ENCODE measurements at places on chromosomes 12 and 14.
A peak's percentile ranks its signal among the peaks of the same experiment; 100 is the strongest.

GRCh38 chr14:34300882-34301734, 160.9 kb downstream of the SPTSSA start:
- no peak for DNase-seq

DNA sequence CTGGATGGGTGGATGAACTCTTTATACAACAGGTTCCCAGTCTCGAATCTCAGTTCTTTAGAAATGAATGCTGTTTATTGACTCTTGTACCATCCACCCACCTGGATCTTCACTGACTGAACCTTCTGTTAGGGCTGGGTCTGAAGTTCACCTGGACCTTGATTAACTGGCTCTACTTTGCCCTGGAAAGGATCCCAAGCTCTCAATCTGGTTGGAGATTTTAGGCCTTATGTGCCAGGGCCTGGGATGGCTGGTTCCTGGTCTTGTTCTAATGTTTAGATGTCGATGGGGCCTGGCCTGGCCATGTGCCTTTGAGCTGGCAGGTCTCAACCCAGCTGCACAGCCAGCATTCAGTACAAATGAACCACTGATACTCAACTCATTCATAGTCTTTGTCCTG, 76.5 kb upstream of the MED13L start:
- DNase-seq = no peak

DNA sequence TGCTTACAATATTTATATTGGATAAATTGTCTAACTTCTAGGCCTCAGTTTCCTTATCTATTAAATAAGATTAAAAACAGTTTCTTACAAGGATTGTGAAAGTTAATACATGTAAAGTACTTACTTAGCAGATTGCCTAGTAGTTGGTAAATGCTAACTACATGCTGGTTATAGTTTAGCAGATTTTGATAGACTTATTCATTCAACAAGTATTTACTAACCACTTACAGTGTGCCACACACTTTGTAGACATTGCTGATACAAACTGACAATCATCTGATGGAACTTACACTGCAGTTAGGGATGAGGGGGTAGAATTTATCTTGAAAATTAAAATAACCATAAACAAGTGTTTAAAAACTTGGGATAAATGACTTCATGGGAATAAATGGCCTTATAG, 50.4 kb downstream of the ARID2 start:
- no peak for DNase-seq

DNA sequence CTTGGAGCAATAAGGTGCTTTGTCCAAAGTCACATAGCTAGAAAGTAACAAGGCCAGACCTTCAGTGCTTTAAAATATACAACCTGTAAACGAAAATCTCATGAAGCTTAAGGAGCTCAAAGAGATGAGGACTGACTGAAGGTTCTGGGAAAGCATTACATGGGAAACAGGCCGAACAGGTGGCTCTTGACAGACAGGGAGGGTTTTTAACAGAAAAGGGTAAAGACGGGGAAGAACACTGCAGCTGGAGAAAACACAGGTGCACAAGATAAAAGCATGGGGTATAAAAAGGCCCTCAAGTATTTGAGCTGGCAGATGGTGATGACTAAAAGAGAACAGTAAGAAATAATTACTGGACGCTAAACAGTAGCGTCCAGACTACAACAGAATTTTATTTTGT, 257.2 kb downstream of the NELL2 start:
- DNase-seq = no peak

- DNase-seq = no peak
Measured at GRCh38 chr12:76701690-76702089, 62.2 kb upstream of the ZDHHC17 start.

DNA sequence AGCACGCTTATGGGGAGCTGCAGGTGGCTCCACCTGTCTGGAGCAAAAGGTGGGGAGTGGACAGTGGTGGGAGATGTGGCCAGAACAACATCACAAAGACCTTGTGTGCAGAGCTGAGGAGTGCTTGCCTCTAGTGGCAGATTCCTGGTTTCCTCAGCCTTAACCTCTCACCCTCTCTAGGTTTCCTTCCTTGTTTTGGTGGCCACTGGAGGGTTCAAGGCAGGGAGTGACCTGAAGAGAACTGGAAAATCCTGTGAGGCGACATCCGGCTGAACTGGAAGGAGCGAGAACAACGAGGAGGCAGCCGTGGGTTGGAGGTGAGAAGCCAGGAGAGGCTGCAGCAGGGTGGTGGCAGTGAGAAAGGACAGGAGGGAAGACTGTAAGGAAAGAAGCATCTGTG, 6.3 kb upstream of the FLVCR2 start:
- no peak for DNase-seq

DNA sequence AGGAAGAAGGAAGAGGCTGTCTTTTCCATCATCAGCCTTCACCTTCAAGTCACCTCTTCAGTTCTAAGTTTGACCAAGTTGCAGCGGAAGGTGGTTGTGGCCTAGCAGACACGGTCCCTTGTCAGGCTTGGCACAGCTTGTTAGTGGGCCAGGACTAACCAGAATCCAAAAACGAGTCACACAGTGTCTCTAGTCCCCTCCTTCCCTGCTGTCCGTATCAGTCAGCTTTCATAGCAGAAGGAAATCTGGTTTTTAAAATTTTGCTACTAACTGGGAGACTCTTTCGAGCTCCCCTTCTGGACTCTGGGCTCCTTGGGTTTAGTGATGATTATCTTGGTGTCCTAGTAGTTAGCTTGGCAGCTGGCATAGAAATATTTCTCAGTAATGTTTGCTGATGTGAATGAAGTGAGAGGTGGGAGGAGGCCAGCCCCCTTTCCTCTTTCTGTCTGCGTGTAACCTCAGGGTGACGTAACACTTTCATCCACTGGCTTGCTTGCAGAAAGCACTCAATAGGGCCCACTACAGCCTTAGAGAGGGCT, 3.8 kb downstream of the ETV6 start:
- peak; percentile 16 for DNase-seq

DNA sequence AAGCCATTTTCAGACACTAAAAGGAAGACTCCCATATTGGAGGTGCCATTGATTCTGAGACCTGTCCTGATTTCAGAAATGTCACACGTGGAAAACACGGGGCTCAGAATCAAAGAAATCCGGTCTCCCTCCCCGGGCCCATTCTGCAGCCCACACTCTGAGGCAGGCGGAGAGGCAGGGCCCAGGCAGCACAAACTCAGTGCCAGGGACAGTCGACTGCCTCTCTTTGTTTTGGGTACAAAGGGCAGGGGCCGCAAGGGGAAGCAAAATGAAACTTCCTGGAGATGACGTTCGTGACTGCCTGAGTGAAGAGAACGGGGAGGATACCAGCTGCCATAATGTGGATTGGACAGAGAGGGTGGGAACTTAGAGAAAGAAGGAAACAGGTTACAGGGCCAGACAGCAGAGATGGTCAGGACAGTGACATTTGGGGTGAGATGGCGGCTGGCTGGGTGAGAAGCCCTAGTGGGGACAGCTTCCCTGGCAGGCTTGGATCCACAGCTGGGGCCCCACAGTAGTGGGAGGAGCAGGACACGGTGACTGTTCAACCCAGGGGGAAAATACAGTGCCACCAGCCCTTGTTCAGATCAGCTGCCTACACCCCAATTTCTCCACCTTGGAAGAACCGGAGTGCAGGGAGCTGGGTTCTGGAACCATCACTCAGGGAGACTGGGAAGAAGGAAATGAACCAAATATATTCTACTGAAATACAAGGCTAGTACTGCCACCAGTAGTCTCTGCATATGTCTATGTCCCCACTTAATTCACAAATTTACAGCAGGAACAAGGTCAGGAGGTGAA, 8.1 kb downstream of the GAPDH start:
- no peak for DNase-seq

GRCh38 chr12:48286665-48287064, 64.1 kb downstream of the ZNF641 start:
- no peak for DNase-seq

DNA sequence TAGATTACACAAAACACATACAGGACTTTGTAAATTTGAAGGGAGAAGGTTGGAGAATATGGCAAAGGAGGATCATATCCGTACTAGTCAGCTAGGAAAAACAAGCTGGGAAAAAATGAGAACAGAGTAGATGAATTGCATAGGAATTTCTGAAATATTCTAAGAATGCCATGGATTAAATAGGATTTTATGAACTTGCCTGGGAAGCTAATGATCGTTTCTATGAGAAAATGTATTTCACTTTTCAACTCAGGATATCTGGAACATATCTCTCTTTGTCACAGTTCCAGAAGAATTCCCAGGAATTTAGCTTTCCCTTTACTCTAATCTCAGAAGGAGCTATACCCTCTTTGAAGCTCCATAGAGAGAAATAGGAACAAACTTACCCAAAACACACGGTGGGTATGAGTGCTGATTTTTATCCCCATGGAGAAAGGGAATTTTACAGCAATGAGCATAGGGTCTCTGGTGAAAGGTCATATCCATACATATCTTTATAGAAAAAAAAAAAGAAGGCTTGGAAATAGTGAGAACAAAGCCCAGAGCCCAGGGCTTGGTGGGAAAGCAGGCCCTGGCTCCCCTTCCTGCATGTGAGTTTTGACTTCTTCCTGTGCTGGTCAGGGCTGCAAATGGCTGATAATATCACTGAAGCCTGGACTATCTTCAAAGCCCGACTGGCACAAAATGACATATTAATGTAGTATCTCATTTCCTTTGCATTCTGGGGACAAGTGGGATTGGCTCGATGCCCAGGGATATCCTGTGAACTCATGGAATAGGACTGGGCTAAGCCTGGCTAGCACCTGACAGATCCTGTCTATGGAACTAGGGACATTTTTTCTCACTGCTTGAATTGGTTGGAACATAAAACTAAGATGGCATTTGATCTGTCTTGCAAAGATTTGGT, 136.3 kb downstream of the AEBP2 start:
- no peak for DNase-seq

DNA sequence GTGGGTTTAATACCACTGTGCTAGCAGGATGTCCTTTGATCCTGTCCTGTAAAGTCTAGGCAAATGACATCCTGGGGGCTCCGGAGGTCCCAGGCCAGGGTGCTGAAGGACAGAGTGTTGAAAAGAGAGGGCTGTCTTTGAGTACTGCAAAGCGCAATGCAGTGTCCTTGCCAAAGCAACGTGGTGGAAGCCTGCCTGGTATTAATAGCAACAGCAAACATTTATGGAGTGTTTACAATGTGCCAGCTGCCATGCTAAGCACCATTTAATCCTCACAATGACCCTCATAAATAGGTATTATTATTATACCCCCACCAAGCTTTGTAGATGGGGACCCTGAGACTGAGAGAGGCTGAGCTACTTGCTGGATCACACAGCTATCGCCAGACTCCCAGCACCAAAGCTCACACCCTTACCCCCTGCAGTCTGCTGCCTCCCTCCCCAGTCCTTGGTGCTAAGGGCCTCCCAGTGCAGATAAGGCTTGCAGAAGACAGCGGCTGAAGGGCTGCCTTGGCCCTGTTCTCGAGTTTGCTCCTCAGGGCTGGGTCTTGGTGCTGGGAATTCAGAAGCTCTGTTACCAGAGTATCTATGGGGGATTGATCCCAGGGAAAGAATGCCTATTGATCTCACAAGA, 427.7 kb downstream of the FUT8 start:
- no peak for DNase-seq

GRCh38 chr14:65419593-65420252, 7.2 kb downstream of the FUT8 start:
- DNase-seq = no peak

DNA sequence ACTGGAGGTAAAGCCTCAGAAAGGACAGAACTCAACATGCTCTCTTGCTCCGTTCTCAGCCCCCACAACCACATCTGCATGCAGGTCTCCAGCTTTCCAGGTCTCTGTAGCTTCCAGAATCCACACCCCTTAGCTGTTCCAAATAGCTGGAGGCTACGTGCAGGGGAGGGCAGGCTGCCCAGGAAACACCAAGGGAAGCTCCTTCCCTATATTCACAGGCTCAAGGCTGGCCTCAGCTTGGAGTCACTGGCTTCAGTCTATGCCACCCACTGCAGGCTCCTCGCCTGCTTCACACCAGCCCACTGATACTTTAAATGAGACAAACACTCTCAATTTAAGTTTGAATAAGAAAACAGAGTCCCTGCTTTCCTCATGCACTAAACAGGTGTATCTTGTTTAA, 73.3 kb downstream of the ASCL4 start:
- DNase-seq = no peak

GRCh38 chr14:23641180-23641914, 5.2 kb downstream of the DHRS2 start:
- no peak for DNase-seq

GRCh38 chr12:6295094-6295811, 15.2 kb upstream of the PLEKHG6 start:
- DNase-seq = no peak

GRCh38 chr12:6430124-6430989, 14.4 kb upstream of the CD27 start:
- DNase-seq = no peak

GRCh38 chr14:75437201-75438143, 9.7 kb downstream of the JDP2 start:
- DNase-seq = no peak
